Cerebellar nuclear complex (tissue), 1 donor: ENCODE measurements at places on chromosomes 1 and 21.

- DNase-seq = no peak
Measured at GRCh38 chr1:71783071-71783470, 499.3 kb downstream of the NEGR1 start.

GRCh38 chr1:152141971-152142584 lies 16.9 kb downstream of the RPTN start:
- no peak for DNase-seq

DNA sequence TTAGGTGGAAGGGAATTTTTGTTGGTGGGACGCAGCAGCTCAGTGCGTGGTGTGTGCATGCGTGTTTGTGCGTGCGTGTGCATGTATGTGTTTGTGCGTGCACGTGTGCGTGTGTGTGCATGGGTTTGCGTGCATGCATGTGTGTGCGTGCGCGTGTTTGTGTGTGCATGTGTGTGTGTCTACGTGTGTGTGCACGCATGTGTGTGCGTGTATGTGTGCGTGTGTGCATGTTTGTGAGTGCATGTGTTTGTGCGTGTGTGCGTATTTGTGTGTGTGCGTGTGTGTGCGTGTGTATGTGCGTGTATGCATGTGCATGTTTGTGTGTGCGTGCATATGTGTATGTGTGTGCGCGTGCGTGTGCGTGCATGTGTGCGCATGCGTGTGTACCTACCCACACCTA lies 20.2 kb downstream of the ATP5PO start:
- DNase-seq = no peak

DNA sequence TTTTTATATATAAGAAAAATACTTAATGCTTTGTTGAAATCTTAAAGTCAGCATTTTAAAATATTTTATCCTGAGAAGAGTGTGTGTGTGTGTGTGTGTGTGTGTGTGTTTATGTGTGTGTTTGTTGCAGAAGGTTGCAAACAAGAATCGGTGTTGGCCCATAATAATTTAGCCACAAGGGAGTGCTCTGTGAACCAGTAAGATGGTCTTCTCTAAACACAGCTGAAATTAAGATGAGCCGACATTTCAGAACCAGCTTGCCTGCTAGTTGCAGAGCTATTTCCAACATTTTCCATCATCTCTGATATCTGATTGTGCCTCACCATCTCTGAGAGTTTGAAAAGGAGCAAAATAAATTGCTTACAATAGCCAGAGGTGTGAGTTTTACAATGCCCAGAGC lies 158.8 kb upstream of the SGIP1 start:
- DNase-seq = no peak

- DNase-seq = no peak
Measured at GRCh38 chr1:192604979-192605620, 29.5 kb downstream of the RGS1 start.

GRCh38 chr21:25806060-25806459 lies 71.3 kb downstream of the GABPA start:
- no peak for DNase-seq

- no peak for DNase-seq
Measured at GRCh38 chr1:5891736-5892135, 100.5 kb downstream of the NPHP4 start.

- no peak for DNase-seq
Measured at GRCh38 chr1:154910851-154911250, 25.7 kb downstream of the PMVK start.

DNA sequence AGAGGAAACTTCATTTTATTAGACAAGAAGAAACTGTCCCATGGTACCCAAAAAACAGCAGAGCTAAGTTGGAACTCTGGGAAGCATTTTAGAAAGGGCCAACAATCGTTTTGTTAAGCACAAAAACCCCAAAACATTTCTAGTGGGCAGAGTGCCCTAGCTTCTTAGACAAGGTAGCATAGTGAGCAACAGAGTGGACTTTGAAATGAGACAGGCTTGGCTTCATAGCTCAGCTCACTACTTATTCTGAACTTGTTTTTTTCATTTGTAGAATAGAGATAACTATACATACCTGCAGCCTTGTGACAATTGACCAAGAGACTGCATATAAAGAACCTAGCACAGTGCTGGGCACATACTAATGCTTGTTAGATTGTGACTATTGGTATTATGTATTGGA lies 50.1 kb downstream of the HLX start:
- DNase-seq = no peak

DNA sequence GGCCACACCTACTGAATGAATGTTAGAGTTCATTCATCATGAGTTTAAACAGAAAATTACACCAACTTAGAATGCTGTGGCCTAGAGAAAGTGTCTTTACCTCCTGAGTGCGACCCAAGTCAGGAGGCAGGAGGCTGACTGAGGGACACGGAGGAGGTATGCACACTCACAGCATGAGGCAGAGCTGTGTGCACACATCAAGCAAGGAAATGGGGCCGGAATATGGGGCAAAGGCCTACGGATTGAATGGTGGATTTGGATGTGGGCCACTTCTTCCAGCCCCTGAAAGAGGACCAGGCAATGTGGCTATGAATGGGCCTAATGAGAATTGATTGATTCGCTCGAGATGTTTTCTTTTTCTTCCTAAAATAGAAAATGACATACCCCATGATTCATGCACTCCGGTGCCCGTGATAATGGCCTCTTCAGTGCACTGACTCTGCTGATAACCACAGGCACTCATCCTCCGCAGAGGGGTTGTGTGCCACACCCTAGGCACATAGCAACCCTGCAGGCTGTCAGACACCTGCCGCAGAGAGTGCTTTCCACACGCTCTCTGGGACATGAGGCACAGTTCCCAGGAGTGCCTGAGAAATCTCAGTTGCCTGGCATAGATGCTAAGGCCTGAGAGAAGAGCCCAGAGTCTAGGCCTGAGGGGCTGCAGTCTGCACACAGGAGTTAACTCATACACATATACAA lies 155.5 kb downstream of the GLUL start:
- no peak for DNase-seq

DNA sequence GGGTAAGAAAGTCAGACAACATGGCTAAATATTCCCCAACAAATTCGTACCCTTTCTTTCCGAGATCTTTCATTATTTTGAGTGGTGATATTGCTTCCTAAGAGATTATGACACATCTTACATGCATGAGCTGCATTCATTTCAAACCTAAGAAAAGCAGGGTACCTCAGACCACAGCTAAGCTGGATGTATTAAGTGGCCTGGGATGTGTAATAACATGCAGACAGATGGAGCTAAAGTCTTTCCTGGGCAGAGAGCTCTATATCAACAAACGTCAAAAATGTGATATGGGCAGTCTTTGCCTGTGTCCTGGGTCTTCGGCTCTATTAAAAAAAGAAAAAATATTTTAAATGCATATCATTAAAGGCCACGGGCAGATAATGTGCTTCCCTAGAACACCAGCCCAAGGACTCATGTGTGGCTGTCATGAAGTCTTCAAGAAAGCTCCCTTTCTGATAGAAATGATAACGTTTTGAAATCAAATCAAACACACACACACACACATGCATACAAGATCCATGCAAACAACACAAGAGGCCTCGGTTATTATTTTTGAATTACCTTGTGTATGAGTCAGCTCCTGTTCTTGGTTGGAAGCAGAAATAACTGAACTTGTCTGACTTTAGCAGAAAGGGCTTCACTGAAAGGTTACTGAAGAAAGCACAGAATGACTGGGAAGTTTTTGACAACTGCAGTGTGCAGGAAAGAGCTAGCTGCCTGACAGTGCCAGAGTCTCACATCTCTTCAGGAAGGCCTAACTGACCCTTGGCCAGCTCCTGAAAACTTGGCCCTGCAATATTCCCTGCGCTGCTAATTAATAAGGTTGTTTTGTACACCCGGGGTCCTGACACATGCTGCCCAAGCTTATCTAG lies 231.2 kb downstream of the DSCAM start:
- DNase-seq = no peak

GRCh38 chr1:236007781-236008180 lies 57.1 kb downstream of the NID1 start:
- DNase-seq = no peak

GRCh38 chr1:159015440-159015909 lies 5.8 kb downstream of the IFI16 start:
- DNase-seq = no peak

DNA sequence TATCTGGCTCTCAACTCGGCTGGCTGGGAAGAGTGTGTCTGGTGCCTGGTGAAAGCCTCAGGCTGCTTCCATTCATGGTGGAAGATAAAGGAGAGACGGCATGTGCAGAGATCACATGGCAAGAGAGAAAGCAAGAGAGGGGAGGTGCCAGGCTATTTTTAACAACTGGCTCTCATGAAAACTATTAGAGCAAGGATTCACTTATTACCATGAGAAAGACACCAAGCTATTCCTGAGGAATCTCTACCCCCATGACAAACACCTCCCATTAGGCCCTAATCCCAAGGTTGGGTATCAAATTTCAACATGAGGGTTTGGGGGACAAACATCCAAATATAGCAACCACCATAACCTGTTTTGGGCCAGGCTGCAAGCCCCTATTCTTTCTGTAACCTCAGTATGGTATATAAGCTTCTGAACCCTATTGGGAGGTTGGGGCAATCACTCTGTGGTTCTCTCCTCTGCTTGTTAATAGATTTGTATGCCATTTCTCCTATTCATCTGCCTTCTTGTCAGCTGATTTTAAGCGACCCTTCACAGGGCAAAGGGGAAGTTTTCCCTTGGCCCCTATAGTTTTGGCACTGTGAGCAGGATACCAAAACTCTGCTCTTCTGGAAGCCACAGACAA lies 179.0 kb upstream of the TNR start:
- DNase-seq = no peak
